Nasal cavity respiratory epithelium epithelial cell of viscerocranial mucosa (primary cell): ENCODE measurements at places on chromosomes 1 and 21. TPM values are rescaled to one million over a fixed set of nuclear protein-coding genes. Genes with fewer than 3 reads are reported as not detected.

The NBPF6 gene
- total RNA-seq = under 0.01 TPM in 1 of 2 replicates, not detected in the other

The FCAMR gene
- total RNA-seq = under 0.01 TPM in 1 of 2 replicates, not detected in the other

The LRRC38 gene
- total RNA-seq = not detected in 2 replicates

The FBLIM1 gene
- 96.7 and 131 TPM in 2 replicates for total RNA-seq

The DNAJC28 gene
- 1.0 and 1.6 TPM in 2 replicates for total RNA-seq

The OR6K3 gene
- total RNA-seq = not detected in 2 replicates

The HSD17B7 gene
- 19.4 and 35.5 TPM in 2 replicates for total RNA-seq

The DHRS3 gene
- 14.7 and 47.6 TPM in 2 replicates for total RNA-seq

The C4BPA gene
- not detected in 2 replicates for total RNA-seq

The SDE2 gene
- 49.3 and 66.6 TPM in 2 replicates for total RNA-seq

The MCOLN3 gene
- 4.4 and 24.0 TPM in 2 replicates for total RNA-seq

The TMEM200B gene
- 1.4 and 2.1 TPM in 2 replicates for total RNA-seq

The KIF17 gene
- 1.7 and 2.1 TPM in 2 replicates for total RNA-seq

The FCN3 gene
- 0.21 TPM in 1 of 2 replicates, not detected in the other for total RNA-seq

The WNT3A gene
- under 0.01 and 0.07 TPM in 2 replicates for total RNA-seq

The ILF2 gene
- 88.2 and 102 TPM in 2 replicates for total RNA-seq

The SLC44A3 gene
- total RNA-seq = 2.7 and 9.3 TPM in 2 replicates

The C1orf116 gene
- 33.2 and 37.3 TPM in 2 replicates for total RNA-seq

The AIRE gene
- total RNA-seq = not detected in 2 replicates

The MSH4 gene
- 0.34 and 1.1 TPM in 2 replicates for total RNA-seq

The LRRC41 gene
- total RNA-seq = 75.2 and 75.7 TPM in 2 replicates

The TCEA3 gene
- 2.1 and 19.4 TPM in 2 replicates for total RNA-seq

The OLFML2B gene
- 0.21 TPM in 1 of 2 replicates, not detected in the other for total RNA-seq

The CSF3R gene
- total RNA-seq = not detected in 2 replicates

The LYPD8 gene
- total RNA-seq = not detected in 2 replicates

The HEYL gene
- total RNA-seq = under 0.01 TPM in 1 of 2 replicates, not detected in the other

The ACTL8 gene
- not detected in 2 replicates for total RNA-seq

The GJB4 gene
- total RNA-seq = 12.3 and 17.4 TPM in 2 replicates
